SK-N-SH (cell line): ENCODE measurements at places on chromosomes 7 and 10. TPM values are rescaled to one million over a fixed set of nuclear protein-coding genes. Genes with fewer than 3 reads are reported as not detected.

GRCh38 chr10:74753442-74754211, 72.8 kb upstream of the KAT6B start:
- DNase-seq: no peak

DNA sequence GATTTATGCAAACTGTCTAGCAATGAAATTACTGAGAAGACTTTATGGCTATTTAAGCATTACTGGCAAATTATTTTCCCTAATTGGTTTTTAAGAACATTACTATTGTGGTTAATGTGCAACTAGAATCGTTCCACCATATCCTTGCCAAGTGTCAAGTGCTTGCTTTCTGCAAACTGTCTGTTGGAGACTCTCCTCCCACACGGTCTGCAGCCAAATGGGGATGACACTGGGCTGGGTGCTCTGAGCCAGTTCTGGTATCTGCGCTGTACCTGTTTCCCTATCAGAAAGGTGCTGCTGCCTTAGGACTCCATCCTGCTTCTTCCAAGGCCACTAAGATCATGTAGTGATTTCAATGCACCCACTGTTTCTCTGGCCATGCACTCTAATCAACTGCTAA, 110.4 kb downstream of the RAMP3 start:
- DNase-seq: no peak

DNA sequence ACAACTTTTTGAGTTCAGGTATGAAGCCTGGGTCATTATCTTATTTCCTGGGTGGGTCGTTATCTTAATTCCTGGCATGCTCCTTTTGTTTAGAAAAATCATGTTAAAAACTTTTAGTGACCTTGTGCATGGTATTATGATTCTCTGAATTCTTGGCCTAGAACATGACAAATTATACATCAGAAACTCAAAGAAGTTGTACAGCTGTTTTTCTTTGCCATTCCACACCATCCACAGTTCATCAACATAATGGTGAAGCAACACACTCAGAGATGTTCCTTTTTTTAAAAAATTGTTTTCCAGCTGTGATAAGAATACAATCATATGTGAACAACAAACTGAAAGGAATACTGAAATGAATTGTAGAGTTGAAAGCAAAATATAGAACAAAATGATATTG, 149.2 kb upstream of the SEMA3D start:
- no peak for DNase-seq

DNA sequence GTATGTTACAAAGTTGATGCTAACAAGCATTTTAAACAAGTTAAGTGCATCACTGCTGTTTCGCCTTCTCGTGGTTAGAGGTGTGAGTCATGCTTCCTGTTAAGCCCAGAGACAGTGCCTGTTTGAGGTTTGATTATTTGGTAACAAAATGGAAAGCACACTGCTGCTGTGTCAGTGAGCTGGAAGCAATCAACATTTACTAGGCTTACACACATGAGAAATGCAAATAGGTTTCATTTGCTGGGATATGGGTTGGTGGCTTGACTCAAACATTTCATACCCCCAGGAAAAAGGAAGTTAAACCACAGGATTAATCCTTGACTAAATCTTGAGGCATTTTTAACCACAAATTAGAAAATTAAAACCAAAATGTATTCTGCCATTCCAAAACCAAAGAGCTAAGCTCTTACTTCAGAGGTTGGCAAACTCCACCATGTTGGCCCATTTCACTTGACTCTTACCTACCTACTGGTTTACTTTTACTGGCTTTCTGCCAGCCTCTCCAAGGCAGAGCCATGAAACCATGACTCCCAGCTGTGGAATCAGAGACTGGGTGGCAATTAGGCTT, 139.2 kb downstream of the ETV1 start:
- DNase-seq: peak; percentile 25

DNA sequence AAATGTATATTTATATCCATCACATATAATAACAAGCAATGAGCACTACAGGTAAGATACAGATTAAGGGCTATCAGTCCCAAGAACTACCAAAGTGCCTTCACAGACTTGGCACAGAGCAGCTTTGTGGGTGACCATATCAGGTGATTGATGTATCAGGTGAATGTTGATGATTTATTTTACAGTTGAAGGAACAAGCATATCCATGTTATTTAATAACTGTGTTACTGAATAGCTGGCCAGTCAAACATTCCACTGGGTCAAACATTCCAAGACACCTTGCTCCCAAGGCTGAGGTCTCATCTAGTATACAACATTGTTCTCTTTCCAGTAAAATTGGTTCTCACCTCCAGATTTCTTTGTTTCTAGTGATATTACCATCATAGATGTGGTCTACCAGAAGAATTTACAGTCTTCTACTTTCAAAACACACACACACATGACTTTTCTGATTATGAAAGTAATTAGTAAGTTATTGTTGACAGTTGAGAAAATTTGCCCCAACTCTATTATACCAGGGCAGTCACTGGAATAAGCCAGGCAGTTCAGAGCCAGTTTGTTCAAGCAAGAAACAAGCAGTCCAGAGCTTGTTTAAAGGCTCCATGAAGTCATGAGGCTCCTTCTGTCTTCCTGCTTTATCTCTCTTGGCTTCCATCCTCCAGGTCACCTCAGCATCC, 68.2 kb downstream of the ELAPOR2 start:
- no peak for DNase-seq

DNA sequence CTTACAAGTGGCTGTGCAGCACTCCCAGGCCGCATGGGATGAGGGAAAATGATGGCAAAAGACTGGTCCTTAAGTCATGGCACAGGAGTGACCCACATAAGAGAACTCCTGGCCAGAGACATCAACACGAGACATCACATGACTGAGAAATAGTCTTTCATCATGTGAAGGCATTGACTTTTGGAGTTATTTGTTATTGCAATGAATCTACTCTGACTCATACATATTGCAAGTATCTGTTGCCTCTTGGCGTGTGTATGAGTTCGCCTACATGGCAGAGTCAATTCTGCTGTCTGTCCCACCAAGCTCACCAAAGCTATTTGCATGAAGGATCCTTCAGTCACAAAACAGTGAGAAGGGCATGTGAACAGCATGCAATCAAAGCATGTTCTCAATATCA, 59.7 kb upstream of the HABP2 start:
- DNase-seq: no peak

DNA sequence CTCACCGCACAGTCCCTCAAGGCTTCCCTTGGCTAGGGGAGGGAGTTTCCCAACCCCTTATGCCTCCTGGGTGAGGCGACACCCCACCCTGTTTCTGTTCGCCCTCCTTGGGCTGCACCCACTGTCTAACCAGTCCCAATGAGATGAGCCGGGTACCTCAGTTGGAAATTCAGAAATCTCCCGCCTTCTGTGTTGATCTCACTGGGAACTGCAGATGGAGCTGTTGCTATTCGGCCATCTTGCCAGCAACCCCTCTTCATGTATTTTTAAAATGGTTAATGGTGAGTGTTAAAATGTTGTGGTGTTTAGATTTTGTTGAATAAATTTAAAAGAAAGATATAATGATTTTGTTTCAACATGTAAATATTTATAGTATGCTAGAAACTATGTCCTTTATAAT, 22.0 kb downstream of the UMAD1 start:
- DNase-seq: no peak

GRCh38 chr10:71388171-71388570, 8.5 kb upstream of the CDH23 start:
- DNase-seq: no peak

DNA sequence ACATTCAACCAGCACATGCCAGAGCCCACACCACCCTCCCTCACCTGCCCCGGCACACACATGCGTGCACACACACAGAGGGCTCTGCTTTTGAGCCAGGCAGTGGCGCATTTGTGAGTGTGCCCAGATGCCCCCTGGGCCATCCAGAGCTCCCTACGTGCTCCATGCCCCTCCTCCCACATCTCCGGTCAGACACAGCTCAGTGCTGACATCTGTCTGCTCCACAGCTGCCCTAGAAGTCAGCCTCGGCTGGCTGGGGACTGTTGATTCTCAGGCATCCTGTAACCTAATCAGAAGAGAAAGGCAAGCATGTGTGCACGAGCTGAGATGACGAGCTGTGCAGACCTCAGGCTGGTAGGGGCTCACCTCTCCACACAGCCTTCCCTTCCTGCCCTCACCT, 135.1 kb downstream of the ZMIZ1 start:
- DNase-seq: peak; percentile 92

GRCh38 chr10:78338717-78339116, 305.1 kb downstream of the RPS24 start:
- no peak for DNase-seq

DNA sequence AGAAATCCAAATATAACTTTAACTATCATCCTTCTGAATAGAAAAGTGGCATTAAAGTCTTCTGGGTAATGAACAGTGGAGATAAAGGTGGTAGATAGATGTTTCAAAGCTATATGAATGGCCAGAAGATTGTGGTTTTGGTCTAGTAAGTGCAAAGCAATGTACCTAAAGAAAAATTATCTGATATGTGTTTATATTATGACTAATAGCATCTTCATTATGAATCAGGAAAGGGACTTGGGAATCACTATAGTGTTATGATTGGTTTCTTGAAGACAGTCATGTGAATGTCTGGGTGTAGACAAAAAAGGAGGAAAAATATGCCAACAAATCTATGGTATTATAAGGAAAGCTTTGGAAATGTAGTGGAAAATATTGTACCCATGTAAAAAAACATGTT, 3.0 kb downstream of the ZNF518A start:
- DNase-seq: no peak

DNA sequence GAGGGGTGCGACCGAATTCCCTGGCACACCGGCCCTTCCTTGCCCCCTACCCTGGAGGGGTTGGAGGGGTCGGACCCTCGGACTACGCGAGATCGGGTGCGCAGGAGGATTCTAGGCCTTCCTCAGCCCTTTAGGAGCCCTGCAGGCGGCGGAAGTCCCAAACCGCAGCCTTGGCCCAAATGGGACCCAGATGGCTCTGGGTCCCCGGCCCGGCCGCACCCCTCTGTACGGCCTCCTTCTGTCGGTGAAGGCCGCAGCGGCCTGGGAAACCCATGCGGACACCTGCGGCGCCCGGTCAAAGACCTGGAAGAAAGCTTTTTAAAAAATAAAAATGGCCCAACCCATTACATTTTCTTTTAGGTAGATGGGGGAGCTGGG, 2.4 kb upstream of the VAX1 start:
- DNase-seq: no peak

CCDC6 gene
- 10.8 and 12.7 TPM in 2 replicates for polyA plus RNA-seq

GIMAP1 gene
- not detected in 2 replicates for polyA plus RNA-seq

SHH gene
- not detected in 2 replicates for polyA plus RNA-seq

ASB10 gene
- not detected in 2 replicates for polyA plus RNA-seq

OR2A25 gene
- polyA plus RNA-seq: not detected in 2 replicates
